Diencephalon (tissue), 1 donor: ENCODE measurements at places on chromosomes 1 and 21. TPM values are rescaled to one million over a fixed set of nuclear protein-coding genes. Genes with fewer than 3 reads are reported as not detected.

Gene C8B
- total RNA-seq, result not detected

Gene AIRE
- total RNA-seq, result 0.23 TPM

Gene TCHHL1
- total RNA-seq, result not detected

Gene GUK1
- 160 TPM for total RNA-seq

Gene SYT14
- 45.2 TPM for total RNA-seq
